ENCODE measurements at places on chromosomes 7 and 10.

- DNase-seq: no peak
Measured at GRCh38 chr7:80014511-80014910, 120.1 kb upstream of the GNAI1 start.

- DNase-seq: no peak
Measured at GRCh38 chr10:19999431-19999830, 183.2 kb downstream of the PLXDC2 start.

DNA sequence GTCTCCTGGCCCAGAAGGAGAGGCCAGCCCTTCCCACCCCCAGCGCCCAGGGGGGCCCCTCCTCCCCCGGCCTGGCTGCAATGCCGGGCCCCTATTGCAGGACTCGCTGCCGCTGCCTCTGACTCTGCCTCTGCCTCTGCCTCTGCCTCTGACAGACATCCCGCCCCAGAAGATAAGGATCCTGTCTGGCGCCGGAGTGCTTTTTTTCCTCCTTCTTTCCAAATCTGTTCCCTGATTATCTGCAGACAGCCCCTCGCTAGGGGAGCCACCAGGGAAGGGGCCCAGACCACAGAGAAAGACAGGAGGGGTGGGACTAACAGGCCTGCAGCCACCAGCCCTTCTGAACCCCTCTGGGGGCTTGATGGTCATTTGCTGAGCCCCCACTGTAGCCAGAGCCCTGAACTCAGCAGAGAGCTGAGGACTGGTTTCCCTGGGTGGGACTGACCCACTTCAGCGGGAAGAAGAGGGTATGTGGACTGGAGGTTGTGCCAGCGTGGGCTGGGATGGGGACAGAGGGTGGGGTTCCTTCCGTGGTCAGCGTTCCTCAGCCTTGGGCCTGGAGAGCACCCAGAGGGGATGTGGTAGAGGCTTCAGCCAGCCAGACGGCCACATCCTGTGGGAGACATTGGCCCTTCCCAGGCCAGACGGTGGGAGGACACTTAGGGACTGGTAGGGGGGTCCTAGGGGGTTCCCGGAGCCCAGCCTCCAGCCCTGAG lies 22.8 kb downstream of the UNC5B start:
- DNase-seq: no peak

GRCh38 chr7:100943693-100944092 lies 5.6 kb upstream of the MUC3A start:
- DNase-seq: no peak

DNA sequence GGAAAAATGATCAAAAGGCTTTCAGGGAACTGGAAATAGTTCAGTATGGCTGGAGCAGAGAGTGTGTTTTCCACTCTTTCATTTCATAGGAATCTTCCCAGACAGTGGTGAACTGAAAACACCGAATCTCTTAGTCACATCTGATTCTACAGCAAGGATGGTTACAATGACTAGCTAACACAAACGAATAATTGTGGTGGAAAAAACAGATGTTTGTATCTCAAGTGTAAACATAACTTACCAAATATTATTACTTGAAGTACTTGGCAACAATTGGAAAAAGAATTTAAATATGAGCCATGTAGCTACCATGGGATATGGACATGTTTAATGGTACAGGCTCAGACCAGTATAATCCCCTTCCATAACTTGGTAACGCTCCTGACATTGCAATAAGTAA lies 21.1 kb upstream of the BPGM start:
- DNase-seq: no peak

DNA sequence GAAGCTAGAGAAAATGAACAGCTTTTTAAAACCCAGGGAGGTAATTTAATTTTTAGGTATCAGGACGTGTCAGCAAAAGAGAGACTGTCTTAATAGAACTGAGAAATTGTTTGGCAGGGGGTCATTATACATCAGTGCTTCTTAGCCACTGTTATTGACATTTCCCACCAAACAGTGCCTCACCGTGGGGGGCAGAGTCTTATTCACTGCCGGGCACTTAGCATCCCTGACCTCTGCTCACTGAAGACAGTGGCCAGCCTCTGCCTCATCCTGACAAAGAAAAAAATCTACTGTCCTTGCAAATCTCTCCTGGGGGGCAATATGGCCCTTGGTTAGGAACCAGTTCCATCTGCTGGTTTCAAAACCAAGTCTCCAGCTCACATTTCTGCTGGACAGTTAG lies 14.2 kb upstream of the MKI67 start:
- no peak for DNase-seq

GRCh38 chr10:69360485-69361302 lies 56.0 kb downstream of the TACR2 start:
- peak; percentile 59 for DNase-seq
